NCI-H1092 (cell line): ENCODE measurements at places on chromosomes 5 and 9.

DNA sequence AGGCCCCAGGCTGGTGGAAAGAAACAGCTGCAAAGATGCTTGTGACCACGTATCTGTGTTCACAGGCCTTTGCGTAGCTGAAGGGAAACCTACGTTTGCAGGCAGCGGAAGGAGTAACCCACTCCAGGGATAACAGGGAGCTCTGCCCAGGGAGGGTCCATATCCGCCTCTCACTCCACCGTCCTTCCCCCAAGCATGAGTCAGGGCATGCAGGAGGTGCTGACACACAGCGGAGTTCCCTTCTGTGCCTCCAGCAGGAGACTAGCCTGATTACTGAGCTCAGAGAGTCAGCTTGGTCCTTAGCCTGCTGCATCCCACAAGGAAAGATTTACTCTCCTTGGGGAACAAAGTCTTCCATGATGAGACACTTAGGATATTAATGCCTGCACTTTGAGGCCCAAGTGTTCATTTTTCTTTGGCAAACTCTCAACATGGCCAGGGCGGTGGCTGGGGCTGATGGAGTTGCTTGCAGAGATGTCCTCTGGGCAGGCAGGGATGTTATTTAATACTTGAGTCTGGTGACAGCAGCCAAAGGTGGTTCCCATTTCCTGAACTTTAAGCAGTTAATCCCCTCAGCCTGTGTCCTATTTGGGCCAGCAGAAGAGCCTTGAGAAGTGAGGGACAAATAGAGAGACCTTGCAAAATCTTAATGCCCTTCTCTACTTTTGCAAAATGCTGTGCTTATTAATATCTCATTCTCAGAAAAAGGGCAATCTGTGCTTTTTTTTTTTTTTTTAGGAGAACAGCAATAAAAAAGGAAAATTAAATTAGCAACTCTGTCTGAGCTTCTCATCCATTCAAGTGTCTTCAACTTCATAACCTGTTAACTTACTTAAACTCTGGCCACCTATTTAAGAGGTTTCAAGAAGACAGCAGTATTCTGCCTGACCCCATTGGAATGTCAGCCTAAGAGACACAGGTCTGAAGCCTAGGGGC is 222.1 kb downstream of the HSPA4 start:
- DNase-seq: no peak

DNA sequence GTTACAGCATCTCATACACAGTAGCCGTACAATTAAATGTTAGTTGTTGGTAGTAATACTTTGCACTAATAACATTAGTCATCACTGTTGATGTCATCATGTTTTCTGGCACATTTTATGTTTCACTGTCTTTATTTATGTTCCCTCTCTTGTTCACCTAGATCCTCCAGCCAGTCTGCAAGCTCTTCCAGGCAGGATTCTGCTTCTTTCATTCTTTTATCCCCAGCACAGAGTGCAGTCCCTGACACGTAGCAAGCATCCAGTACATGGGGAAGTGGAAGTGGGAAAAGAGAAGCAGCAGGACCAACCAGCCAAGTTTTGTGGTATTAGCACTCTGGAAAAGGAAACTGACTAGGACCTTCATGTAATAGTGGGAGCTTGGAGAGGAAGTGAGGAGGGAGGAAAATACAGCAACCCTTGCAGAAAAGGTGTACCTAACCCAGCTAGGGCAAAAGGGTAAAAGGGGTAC is 89.7 kb upstream of the SLC44A1 start:
- no peak for DNase-seq

DNA sequence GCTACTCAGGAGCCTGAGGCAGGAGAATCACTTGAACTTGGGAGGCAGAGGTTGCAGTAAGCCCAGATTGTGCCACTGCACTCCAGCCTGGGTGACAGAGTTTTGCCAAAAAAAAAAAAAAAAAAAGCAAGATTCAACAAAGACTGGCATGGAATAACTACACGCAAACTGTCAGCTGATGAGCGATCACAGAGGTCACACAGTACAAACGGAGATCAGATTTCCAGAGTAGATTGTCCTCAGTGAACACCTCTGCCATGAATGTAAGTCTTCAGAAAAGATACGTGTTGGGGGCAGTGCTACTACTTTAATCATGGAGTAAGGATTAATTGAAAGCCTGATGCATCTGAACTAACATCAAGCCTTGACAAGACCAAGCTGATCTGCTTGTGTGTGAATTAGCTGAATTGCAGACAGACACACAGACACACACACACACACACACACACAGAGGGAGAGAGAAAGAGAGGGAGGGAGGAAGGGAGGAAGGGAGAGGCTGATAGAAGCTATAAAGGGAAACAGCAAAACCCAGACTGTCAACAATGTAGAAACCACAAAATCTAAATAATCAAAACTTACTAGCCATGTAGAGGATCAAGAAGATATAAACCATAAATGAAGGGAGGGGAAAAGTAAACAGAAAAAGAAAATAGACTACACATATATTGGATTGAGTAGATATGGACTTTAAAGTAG is 222.9 kb upstream of the ZNF462 start:
- DNase-seq: no peak

DNA sequence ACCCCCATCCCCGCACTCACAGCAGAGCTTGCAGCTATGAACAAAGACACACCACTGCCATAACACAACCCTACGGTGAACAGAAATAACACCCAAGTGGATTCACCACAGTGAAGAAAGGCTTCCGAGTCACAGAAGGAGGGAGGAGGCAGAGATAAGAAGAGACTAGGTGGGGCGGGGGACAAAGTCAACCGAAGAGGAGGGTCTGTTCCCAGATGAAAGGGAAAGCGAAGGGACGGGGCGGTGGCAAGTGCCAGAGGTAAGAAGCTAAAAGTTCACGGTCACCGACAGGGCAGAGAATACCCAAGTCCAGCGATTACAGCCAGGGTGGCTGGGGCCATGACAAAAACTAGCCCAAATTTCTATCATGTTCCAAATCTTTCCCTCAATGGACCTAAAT is 21.0 kb downstream of the EPB41L4B start:
- DNase-seq: no peak

DNA sequence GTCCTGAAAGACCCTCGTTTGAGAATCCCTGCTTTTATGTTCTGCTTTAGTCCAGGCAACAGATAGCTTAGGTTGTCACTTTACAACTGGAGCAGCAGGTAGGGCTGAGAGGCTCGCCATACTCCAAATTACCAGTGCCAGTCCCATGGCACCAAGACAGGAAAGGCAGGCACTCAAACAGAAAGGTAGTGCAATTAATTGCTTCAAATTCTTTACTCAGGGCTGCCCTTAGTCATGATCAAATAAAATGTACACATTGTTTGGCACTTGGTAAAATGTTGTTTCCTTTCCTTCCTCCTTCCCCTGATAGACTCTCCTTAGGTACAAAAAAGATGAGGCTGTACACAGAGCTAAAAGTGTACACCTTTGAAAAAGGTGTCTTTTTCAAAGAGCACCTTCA is 115.8 kb upstream of the CCDC152 start:
- DNase-seq: no peak

GRCh38 chr5:33235824-33236223 is 204.9 kb upstream of the TARS1 start:
- no peak for DNase-seq

DNA sequence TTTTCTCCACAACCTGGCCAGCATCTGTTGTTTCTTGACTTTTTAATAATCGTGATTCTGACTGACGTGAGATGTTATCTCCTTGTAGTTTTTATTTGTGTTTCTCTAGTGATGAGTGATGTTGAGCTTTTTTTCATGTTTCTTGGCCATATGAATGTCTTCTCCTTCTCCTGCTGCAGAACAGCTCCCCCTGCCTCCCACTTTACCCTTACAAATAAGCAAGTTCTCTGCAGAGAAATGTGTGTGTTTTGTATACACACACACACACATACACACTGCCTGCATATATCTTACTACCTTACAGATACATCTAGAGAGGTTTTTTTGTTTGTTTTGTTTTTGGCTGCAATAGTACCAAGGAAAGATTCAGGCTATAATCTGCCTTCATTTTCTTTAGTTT is 88.7 kb upstream of the PHF24 start:
- DNase-seq: no peak

DNA sequence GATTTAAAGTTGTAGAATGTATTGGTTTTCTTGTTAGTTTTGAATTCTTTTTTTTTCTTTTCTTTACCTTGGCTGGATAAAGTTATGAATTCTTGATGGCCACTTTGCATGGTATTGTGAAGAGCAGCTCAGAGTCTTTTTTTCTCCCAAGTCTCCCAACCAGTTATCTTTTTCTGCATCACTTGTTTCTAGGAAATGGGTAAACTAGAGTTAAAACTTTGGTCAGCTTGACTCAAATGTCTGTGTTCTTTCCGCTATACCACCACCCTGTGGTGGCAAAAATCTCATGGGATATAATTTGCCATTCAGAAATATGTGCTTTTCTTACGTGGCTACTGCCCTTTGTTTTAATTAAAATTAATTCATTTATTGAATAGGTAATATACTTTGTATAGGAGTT is 113.2 kb downstream of the UNC13B start:
- DNase-seq: no peak

- DNase-seq: peak; percentile 74
These were observed 1.0 kb upstream of the DAB2IP start for GRCh38 chr9:121650217-121651007.

DNA sequence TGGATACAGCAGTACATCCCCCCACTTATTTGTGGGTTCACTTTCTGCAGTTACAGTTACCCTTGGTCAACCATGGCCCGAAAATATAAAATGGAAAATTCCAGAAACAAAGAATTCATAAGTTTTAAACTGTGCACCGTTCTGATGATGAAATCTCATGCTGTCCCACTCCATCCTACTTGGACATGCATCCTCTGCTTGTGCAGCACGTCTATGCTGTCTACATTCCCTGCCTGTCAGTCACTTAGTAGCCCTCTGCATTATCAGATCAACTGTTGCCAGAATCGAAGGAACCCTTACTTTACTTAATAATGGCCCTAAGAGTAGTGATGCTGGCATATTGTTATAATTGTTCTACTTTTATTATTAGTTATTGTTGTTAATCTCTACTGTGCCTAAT is 14.6 kb downstream of the MARCHF3 start:
- DNase-seq: no peak

GRCh38 chr9:27367175-27367798 is 70.3 kb upstream of the EQTN start:
- no peak for DNase-seq

DNA sequence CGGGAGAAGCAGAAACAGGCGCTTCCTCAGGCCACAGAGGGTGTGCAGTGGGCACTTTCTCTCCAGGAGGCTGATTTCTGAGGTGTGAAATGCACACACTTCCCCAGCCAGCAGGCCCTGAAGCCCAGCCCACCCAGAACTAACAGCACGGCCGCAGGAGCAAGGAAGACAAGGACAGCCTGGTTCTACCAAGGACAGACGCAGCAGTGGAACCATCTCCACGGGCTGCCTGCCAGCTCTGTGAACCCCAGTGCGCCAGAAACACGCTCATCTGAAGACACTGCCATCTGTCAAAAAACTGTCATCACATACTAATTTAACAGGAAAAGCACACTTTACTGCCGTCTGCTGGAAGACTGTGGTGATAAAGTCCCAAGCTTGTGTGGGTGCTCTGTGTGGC is 40.7 kb downstream of the MAPK9 start:
- DNase-seq: no peak

DNA sequence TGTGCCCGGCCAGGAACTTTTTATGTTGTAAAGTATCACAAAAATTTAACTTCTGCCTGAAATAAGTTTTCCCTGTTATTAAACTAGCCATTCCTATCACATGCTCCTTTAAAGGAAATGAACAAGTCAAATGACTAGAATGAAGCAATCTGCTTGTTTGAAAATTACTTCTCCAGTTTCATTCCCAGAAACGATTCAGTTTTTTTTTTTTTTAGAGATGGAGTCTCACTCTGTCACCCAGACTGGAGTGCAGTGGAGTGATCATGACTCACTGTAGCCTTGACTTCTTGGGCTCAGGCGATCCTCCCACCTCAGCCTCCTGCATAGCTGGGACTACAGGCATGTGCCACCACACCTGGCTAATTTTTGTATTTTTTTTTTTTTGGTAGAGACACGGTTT is 13.3 kb upstream of the GNG10 start:
- no peak for DNase-seq

DNA sequence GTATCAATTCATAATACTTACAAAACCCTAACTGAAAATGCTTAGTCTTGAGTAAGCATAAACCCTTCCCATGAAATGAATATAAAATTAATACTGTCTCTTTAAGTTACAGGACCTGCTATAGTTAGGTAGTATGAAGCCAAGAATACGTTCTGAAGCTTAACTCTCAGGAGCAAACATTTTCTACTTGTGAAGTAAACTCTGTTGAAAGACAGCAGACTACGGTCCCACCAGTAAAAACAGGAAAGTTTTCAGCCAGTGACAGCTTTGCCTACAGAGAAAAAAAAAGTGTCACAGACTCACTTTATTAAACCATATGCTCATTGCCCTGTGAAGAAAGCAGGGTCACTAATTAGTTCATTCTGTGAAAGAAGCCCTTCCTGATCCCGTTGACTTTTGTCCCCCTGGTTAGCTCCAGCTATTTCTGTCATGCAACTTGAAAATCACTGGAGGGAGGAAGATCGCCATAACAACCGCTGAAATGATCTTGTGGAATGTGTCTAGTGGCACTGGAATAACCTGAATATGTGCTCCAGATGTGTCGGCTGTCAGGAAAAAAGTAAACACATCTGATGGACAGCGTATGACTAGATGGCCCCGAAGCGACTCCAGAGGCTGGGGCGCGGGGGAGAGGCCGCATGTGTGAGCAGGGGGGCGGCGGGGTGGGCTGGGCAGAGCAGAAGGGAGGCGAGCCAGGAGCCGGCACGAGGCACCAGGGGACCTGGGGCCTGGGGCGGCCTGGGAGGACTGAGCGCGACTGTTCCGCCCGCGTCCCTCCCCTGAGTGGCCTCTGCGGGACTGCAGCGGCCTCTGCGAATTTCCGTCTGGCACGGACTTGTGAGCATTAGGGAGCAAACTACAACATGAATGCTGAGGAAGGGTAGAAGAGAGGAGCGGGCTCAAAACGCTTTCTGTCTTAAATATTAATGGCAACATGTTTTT is 41.9 kb downstream of the BNC2 start:
- no peak for DNase-seq

- no peak for DNase-seq
These were observed 821.2 kb downstream of the PTPRD start for GRCh38 chr9:9791611-9792010.
